ENCODE measurements at places on chromosomes 7 and 10.

GRCh38 chr7:113015034-113015645 is 71.5 kb downstream of the GPR85 start:
- DNase-seq = no peak

GRCh38 chr7:116258734-116259133 is 48.4 kb downstream of the TES start:
- DNase-seq = no peak

GRCh38 chr10:58529077-58529728 is 16.5 kb downstream of the BICC1 start:
- no peak for DNase-seq

DNA sequence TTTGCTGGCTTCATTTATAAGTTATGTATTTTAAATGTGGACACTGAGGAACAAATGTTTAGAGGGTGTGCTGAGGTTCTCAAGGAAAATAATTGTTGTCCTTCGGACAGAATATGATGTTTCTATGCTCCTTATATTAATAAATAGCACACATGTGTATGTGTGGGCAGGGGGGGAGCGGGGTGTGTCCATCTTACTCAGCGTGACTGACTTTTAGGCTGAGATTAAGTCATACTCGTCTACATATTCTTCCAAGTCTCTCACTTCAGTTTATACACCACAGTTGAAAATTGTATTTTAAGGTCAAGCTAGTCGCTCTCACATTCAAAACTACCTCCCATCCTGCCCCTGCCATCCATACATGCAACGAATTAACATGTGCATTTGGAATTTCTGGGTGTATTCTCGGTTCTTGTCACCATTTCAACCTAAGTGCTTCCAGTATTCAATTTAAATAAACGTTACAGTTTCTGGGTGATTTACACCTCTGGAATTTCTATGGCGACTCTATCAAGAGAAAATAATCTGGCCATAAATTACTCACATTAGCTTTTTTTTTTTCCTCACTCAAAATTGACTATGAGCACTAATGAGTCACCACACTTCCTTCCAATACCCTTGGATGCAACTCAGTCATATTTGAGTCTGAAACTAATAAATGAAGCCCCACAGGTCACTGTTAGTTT is 3.3 kb downstream of the PCDH15 start:
- DNase-seq = no peak

- no peak for DNase-seq
These were observed 130.3 kb downstream of the ATE1 start for GRCh38 chr10:121797490-121797889.

- no peak for DNase-seq
These were observed 31.0 kb downstream of the PPIF start for GRCh38 chr10:79378383-79378646.

- no peak for DNase-seq
These were observed 174.5 kb upstream of the HDAC9 start for GRCh38 chr7:18320971-18321567.

Measured in stimulated activated CD4-positive, alpha-beta T cell treated with anti-CD3 and anti-CD28 coated beads, Interleukin-12 subunit alpha, Interleukin-12 subunit beta, amount 100 ng/mL, for 24 hours (primary cell).